ENCODE measurements at places on chromosomes 13 and 19.

DNA sequence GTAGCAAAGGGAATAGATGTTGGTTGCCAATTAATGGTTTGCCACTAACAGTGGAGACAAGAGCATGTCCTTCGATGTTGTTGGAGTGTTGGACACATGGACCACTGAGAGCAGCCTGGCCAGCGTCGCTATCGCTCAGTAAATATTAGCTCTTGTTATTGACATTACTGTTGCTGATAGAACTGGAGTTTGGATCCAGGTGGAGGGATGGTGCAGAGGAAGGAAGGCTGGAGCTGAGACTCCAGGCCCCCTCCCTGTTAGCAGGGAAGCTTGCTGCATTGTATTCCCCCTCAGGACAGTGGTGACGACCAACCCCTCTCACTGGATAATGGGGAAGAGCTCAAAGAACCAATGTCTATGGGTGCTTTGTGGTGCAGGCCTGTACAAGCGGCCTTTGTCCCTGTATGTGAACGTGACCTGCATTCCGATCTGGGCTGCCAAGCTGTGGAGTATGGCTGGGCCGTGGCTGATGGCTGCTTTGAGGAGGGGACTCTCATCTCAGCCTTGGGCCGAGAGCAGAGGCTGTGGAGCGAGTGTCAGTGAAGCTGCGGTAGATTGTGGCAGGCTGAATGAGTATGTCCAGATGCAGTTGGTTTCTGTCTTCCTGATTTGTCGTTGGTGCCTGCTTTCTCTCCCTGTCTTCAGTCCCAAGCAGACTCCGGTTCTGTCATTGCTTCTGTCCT, 7.0 kb downstream of the CLASRP start:
- DNase-seq: no peak

DNA sequence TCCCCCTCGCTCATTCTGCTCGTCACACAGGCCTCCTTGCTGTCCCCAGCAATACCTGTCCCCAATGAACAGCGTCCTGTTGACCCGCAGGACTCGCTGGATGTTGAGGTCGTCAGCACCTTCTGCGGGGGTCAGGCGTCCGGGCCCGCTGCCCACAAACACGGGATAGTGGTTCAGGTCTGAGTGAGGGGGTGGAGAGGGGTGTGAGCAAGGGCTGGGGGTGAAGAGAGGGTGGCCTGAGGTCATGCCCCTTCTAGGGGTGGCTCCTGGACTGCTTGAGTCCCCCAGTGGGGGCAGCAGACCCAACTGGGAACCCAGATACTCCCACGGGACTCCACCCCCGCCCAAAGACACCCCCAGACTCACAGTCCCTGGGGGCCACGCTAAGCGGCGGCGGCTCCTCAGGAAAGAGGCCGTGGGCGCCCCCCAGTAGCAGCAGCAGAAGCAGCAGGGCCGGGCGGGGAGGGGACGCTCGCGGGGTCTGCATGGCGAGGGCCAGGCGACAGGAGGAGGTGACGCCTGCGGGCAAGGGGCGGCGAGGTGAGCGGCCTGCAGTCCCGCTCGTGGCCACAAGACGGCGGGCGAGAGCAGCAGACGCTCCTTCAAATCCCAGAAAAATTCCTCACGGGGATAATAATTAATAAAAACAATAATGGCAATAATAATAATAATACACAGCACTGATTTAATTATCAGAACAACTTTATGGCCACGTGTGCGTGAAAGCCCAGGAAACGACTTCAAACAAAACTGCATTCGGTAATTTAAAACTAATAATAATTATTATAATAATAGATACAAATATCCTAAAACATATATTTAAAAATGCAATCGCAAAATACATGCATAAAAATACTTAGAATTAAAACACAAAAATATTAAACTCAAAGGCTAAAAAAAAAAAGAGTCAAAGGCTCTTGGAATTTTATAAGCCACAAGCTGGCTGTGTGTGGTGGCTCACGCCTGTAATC, 1.2 kb downstream of the SEMA6B start:
- DNase-seq: no peak

DNA sequence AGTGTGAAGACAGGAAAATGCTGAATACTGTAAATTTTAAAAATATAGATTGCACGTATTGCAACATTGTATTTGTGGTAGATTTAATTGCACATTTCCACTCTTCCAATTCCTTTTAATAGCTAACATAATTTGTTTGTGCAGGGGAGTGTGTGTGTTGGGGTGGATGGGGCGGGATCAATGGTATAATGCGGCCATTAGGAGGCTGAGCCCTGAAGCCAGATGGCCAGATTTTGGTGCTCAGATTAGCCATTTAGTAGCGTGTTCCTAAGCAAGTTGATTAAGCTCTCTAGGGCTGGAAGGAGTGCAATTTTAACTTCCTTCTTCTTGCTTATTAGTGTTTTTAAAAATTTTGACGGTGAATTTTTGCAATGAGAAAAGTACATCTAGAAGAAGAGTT, 5.8 kb downstream of the OXGR1 start:
- no peak for DNase-seq

DNA sequence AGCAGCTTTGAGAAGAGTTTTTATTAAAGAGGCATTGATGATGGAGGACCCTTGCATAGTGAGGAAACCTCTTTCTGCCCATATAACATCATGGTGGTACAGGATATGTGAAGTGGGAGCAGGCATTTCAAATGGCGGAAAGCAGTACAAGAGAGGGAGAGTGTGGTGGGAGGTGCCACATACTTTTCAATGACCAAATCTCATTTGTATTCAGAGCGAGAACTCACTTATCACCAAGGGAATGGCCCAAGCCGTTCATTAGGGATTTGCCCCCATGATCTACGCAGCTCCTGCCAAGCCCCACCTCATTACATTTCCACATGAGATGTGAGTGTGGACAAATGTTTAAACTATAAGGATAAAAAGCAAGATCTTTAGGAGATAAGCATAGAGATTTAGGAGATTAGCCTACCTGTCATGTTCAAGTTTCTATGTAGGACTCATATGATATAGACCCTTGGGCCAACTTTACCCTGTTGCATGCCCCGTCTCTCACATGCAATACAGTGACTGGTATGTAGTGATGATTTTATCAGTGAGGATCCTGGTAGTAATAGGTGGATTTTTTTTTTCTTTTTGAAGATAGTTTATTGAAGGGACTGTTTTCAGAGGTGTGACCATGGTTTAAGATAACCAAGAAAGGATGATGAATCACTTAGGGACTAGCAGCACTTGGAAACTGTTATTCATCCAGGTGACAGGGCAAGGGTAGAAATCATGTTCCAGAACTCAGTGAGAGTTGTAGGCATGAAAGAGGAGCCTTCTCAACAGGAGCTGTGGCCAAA, 38.3 kb downstream of the DNAJC15 start:
- DNase-seq: no peak

All from NCI-H460 (cell line).